HFFc6 (cell line): ENCODE measurements at places on chromosomes 1 and 21. TPM values are rescaled to one million over a fixed set of nuclear protein-coding genes. Genes with fewer than 3 reads are reported as not detected.
A peak's percentile ranks its signal among the peaks of the same experiment; 100 is the strongest.

GRCh38 chr1:230632273-230632873 is 9.9 kb upstream of the COG2 start:
- peaks cover 6% of the 10 kb centered on the region; the same call in 1 of the 2 replicates for H3K27me3 ChIP-seq
- peak; percentile 29 for DNase-seq
- H3K4me3 ChIP-seq, result no peak overlapping the region
- no peaks in the 10 kb centered on the region for H3K4me1 ChIP-seq

Gene OR2L5
- total RNA-seq, result not detected in 3 replicates

GRCh38 chr21:34148826-34149558 is 75.6 kb downstream of the MRPS6 start:
- DNase-seq, result no peak
- no peak overlapping the region for H3K4me3 ChIP-seq
- H3K27ac ChIP-seq, result no peak overlapping the region
- peaks cover 4% of the 10 kb centered on the region for H3K27me3 ChIP-seq
- peaks cover 32% of the 10 kb centered on the region for H3K4me1 ChIP-seq
- H3K36me3 ChIP-seq, result peaks cover 40% of the 10 kb centered on the region

GRCh38 chr1:6599141-6599975 is 3.3 kb downstream of the KLHL21 start:
- peak overlapping the region; percentile 49 for H3K4me3 ChIP-seq
- H3K4me1 ChIP-seq, result peaks cover 28% of the 10 kb centered on the region
- H3K27me3 ChIP-seq, result peaks cover 2% of the 10 kb centered on the region; the same call in 1 of the 2 replicates
- H3K27ac ChIP-seq, result peak overlapping the region; percentile 46; the same call in 1 of the 2 replicates
- peaks cover 22% of the 10 kb centered on the region for H3K36me3 ChIP-seq

DNA sequence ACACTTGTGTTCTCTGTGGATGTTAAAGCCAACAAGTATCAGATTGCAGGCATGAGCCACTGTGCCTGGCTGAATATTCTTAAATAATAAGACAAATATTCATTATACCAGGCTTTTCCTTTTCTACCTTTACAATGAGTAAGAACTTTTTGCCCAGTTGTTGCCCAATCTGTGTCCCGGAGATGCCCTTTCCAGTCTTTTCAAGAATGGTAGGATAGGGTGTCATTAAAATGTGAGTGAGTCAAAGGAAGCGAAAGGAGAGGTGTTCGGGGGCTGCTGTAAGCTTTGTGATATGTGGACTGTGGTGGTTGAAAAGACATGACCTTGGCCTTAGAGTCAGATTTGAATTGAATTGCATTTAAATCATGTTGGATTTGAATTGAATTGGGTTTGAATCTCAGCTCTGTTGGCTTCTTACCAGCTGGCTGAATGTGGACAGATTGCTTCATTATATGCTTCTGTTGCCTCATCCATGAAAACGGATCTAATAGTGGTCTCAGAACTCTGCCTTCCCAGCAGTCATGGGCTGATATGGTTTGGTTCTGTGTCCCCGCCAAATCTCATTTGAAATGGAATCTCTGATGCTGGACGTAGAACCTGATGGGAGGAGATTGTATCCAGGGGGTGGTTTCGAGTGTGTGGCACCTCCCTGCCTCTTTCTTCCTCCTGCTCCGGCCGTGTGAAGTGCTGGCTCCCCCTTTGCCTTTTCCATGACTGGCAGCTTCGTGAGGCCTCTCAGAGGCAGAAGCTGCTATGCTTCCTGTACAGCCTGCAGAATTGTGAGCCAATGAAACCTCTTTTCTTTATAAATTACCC is 22.7 kb upstream of the AADACL3 start:
- no peaks in the 10 kb centered on the region for H3K36me3 ChIP-seq
- H3K27ac ChIP-seq, result no peak overlapping the region
- H3K4me3 ChIP-seq, result no peak overlapping the region

Gene TRAF3IP3
- not detected in 2 replicates for total RNA-seq

Gene SPRR3
- not detected in 3 replicates for total RNA-seq

Gene EPHA10
- total RNA-seq, result not detected in 3 replicates

- no peak for DNase-seq
- peaks cover 50% of the 10 kb centered on the region for H3K36me3 ChIP-seq
- H3K4me3 ChIP-seq, result peak within 1 kb of the TSS; percentile 100
Observed at GRCh38 chr1:231338270-231339128, at the start of gene SPRTN. SPRTN (plus strand) TSS chr1:231338293; CDS start chr1:231338384, 91 bp downstream.
